GDM1 (cell line): ENCODE measurements at places on chromosomes 1 and 21.

DNA sequence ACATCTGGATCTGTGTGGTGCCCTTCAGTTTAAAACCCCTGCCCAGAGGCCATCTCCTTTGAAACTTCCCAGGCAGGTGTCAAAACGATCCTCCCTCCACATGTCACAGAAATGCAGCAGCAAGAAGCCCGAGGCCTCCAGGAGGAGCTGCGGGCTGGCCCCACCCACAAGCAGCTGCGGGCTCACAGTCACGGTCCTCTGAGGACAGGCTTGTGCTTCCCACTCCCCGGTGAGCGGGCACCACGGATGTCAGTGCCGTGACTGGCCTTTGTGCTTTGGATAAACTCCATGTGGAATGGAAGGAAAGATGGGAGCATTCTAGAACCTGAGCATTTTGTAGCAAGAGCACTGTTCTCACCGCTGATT, 65.8 kb downstream of the SIK1 start:
- DNase-seq: no peak

- peak; percentile 35 for DNase-seq
Measured at GRCh38 chr1:40951943-40952743, 27.4 kb upstream of the CTPS1 start.

DNA sequence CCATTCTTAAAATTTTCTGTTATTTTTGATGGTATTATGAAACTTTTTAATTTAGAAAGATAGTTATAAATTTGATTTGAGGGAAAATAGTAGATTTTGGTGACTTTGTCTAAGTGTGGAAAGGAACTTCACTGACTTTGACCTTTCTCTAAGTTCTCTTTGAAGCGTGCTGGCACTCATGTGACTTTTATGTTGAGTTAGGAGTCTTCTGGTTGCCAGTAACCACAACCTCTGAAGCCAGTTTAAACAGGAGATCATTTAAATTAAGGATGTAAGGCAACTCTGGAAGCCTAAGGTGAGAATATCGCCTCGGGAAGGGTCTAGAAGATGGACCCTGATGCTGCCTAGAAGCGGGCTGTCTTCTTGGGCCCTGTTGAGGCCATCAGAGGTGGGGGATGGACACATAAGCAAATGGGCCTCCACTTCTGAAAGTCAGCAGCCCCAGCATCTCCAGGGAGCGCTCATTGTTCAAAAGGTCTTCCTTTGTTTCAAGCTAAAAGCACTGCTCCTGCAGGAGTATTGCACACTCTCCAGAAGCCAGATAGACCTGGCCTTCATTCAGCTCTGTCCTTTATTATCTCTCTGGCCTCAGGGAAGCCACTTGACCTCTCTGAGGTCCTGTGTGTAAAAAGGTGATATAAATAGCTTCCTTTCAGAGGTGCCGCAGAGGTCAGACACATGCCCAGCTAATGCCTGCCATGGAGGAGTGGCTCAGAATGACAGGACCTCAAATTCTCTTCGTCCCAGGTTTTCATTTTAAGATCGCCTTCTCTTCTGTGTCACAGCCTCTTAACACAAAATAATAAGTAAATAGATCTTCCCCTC, 5.1 kb upstream of the RCAN1 start:
- DNase-seq: no peak

DNA sequence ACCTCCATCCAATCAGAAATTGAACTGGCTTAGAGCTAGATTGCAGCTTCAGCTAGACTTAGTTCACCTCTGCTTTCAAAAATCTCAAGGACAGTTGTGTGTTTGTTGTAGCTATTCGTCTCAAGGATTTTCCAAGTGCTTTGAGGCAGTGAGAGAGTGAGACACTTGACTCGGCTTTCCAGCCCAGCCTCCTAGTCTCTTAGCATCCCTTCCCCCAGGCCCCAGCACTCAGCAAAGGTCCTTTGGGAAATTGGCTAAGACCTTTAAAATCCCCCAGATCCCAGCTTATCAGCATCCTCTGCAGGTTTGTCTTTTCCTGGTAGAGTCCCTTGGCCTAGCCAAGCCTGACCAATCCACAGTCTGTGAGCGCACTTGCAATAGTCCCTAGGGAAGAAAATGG, 47.9 kb upstream of the PROX1 start:
- DNase-seq: no peak
